ENCODE measurements at places on chromosomes 11 and 22.
A peak's percentile ranks its signal among the peaks of the same experiment; 100 is the strongest.

GRCh38 chr11:67670316-67671210, 3.9 kb downstream of the ALDH3B2 start:
- peak; percentile 26 for DNase-seq

GRCh38 chr11:326592-326841, 5.9 kb upstream of the IFITM3 start:
- no peak for DNase-seq

DNA sequence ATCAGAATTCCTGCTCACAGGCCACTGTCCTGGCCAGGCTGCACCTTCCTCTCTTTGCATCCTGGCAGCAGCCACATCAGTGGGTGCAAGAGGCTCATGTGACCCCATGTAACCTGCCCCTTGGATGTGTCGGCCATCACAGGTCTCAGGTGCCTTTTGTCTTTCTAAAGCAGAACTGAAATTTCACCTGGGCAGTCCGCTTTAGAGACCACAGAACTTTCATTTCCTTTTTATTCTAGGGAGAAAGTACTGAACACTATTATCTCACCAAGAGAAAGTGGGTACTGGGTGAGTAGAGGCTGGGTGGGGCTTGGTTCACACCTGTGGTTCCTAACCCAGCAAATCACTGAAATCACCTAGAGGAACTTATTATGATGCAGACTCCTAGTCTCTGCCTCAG, 51.7 kb upstream of the NUP160 start:
- peak; percentile 44 for DNase-seq

- DNase-seq = no peak
These were observed 19.8 kb upstream of the ABCC8 start for GRCh38 chr11:17496406-17496805.

DNA sequence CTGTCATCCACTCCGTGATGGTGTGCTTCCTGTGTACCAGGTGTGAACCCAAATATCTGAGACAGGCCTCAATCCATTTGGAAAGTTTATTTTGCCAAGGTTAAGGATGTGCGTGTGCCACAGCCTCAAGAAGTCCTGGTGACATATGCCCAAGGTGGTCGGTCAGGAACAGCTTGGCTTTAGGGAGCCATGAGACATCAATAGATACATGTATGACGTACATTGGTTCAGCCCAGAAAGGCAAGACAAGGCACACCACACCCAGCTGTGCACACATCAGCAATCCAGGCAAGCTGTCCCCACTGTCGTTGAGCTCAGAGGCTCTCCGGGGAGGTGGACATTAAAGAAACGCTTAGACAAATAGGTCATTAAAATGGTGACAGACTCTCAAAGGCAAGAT, 56.8 kb upstream of the SHANK2 start:
- DNase-seq = no peak

DNA sequence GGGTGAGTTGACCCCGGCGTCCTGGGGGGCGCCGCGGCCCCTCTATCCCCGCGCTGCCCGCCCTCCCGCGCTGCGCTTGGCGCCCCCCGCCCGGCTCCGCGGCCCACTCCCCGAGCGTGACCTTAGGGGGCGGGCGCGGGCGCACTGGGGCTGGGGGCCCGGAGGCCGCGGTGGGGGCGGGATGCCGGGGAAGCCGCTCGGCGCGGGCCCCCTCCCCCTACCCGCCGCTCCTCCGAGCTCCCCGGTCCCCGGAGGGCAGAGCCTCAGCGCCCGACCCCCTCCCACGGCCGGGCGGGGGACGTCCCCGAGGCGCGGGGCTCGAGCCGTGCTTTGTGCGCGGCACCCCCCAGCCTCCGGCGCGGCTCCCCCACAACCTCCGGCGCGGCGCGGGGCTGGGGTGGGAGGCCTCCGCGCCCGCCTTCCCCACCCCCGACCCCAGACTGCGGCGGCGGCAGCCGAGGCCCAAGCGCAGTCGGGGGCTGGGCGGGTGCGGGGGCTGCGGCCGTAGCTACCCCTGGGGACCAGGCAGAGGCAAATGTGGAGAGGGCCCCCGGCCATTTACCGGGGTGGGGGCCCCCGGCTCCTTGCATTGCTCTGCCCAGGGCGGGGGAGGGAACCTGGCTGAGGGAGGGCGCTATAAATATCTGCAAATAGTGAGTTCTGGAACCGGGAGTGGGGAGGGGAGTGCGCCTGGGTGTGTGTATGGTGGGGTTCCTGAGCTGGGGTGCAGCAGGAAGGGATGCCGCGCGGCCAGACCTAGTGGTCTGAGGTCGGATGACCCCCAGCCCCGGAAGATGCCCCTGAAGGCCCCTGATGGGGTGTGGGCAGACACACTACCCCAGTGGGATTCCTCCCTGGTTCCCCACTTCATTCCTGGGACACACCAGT, 988 bp downstream of the MGAT3 start:
- no peak for DNase-seq

DNA sequence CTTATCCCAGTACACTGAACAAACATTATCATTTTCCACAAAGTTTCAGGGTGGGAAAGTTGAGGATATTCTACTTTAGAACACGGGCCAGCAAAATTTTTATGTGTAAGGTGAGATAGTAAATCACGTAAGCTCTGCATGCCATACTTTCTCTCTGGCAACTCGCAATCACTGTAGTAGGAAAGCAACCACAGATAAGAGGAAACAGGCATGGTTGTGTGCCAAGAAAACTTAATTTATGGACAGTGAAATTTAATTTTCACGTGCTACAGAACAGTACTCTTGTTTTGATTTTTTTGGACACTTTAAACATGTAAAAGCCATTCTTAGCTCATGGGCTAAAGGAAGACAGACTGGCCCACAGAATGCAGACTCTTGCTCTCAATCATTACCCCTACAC, 82.5 kb downstream of the LARGE1 start:
- DNase-seq = no peak

- peak; percentile 65 for DNase-seq
These were observed 57.9 kb upstream of the PARVA start for GRCh38 chr11:12319461-12319951.

- DNase-seq = no peak
These were observed 2.9 kb downstream of the DGCR6L start for GRCh38 chr22:20316844-20317401.

GRCh38 chr11:79413268-79413667, 27.6 kb downstream of the TENM4 start:
- no peak for DNase-seq

GRCh38 chr11:83124636-83125424, 32.1 kb upstream of the PCF11 start:
- no peak for DNase-seq

DNA sequence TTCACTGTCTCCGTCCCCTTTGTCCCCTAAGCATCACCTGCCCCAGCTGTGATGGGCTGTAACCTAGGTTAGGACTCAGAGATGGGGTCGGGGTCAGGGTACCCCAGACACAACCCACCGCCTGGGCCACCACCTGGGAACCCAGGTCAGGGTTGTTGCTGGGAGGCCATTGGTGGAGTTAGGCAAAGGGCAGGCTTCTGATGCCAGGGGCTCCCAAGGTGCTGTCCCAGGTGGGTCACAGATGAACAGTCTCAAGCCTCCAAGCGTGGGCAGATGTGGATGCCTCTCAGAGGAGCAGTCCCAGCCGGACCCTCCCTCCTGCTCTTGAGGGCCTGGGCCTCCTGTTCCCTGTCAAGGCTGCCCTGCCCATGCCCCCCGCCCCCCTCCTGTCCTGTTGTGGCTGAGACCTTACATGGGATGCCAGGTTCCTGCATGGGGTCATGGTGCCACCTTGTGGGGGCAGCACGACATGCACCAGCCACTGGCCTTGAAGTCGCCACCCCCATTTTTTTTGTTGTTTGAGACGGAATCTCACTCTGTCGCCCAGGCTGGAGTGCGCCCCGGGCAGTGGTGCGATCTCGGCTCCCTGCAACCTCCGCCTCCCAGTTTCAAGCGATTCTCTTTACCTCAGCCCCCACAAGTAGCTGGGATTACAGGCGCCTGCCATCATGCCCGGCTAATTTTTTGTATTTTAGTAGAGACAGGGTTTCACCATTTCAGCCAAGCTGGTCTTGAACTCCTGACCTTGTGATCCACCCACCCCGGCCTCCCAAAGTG, 12.1 kb downstream of the GATD1 start:
- DNase-seq = peak; percentile 82

GRCh38 chr11:47905358-47906059, 57.4 kb upstream of the NUP160 start:
- no peak for DNase-seq

- DNase-seq = no peak
These were observed 978 bp downstream of the C11orf87 start for GRCh38 chr11:109422870-109423465.

GRCh38 chr11:88575916-88576315, 238.4 kb upstream of the CTSC start:
- DNase-seq = no peak

DNA sequence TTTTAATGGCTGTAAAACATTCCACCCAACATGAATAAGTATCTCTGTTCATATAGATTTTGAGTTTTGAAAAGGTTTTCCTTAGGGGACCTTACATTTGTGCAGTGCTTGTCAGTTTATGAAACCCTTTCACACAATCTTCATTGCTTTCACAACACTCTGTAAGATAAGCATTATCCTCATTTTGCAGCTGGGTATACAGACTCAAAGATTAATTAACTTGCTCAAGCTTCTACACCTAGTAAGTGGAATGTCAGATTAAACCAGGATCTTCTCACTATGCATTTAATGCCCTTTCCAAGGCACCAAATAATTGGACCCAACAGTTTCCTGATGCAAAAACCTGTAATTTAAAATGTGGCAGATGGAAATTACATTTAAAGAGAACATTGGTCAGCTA, 11.6 kb upstream of the GAB2 start:
- no peak for DNase-seq

GRCh38 chr11:12099132-12099873, 11.1 kb upstream of the MICAL2 start:
- no peak for DNase-seq

DNA sequence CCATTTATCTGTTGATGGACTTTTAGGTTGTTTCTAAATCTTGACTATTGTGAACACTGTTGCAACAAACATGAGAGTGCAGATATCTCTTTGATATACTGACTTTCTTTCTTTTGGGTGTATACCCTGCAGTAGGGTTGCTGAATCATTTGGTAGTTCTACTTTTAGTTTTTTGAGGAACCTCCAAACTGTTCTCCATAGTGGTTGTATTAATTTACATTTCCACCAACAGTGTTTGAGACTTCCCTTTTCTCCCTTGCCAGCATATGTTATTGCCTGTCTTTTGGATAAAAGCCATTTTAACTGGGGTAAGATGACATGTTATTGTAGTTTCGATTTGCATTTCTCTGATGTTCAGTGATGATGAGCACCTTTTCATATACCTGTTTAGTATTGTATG, 330.0 kb downstream of the DDX10 start:
- DNase-seq = no peak

DNA sequence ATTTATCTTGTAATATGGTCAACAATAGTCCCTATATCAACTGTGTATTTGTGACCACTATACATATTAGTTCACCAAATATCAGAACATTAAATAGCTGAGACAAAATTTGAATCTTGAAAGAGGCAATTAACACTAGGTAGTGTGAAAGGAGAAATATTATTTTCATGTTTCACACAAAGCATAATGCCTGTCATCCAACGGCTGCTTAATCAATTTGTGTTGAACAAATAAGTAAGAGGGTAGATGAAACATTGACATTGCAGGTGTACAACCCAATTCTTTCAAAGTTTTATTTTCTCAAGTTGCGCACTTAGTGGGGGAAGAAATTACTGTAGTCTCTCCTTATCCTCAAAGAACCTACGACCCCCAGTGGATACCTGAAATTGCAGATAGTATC, 3.4 kb upstream of the OR8I2 start:
- peak; percentile 13 for DNase-seq

GRCh38 chr11:67522338-67522737, 908 bp downstream of the CABP2 start:
- DNase-seq = no peak

DNA sequence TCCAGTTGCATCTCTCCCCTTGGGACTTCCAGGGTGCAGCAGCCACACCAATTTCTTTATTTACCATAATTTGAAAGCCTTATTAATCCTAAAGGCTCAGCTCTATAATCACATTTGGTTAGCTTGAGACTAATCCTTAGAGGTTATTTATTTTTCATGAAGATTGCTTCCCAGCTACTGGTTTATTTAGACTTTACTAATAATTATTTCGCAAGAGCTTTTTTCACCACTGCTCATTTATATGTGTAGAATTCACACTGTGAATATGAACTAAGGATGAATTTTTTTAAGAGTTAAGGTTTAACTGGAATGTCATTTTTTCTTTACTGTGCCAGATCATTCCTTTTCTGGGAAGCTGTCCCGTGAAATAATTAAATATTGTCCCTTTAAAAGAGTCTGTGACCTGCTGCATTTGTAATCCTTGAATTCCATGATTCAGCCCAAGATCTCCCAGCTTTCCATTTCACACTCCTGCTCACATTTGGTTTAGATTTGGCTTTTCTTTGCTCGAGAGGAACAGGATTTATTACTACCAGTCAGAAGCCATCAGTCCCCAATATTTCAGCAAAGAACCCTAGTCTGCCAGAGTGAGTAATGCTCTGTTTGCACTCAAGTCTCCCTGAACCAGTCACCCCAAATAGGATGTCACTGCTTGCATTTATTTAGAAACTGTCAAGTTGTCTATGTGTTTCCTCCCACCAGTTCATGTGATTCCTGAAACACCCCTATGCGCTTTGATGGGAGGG, 4.4 kb upstream of the CD44 start:
- DNase-seq = no peak

GRCh38 chr11:134341805-134342571, 10.2 kb downstream of the GLB1L2 start:
- DNase-seq = no peak

DNA sequence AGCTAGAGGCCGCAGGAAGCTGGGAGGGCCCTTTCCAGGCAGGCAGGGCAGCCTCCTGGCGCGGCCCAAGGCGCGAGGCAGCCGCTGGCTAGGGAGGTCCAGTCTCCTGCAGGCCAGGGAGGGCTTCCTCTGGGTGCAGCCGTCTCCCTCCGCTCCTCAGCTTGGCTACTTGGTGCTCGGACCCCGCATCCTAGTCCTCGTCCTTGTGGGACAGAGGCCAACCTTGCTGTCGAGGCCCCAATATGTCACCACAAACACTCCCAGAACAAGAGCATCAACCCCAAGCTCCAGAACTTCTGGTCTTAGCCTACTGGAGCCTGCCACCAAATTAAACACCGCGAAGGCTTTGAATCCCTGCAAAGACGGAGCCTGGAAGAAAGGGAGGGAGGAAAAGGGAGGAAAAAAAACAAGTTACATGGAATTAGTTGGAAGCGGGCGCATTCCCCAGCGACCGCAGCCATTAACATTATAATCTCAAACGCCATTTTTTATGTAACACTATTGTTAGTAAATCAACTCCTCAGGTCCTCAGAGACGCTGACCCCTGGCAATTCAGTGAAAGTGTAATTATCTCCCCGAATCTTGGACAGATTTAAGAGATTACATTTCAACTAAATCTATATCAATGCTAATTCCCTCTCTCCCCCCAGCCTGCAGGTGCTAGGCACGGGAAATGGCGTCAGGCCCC, 12.7 kb upstream of the PAX6 start:
- no peak for DNase-seq

GRCh38 chr11:117438371-117439000, 110.8 kb downstream of the CEP164 start:
- DNase-seq = no peak

Measured in NAMALWA (cell line).